ENCODE measurements at places on chromosomes 5 and 9.

DNA sequence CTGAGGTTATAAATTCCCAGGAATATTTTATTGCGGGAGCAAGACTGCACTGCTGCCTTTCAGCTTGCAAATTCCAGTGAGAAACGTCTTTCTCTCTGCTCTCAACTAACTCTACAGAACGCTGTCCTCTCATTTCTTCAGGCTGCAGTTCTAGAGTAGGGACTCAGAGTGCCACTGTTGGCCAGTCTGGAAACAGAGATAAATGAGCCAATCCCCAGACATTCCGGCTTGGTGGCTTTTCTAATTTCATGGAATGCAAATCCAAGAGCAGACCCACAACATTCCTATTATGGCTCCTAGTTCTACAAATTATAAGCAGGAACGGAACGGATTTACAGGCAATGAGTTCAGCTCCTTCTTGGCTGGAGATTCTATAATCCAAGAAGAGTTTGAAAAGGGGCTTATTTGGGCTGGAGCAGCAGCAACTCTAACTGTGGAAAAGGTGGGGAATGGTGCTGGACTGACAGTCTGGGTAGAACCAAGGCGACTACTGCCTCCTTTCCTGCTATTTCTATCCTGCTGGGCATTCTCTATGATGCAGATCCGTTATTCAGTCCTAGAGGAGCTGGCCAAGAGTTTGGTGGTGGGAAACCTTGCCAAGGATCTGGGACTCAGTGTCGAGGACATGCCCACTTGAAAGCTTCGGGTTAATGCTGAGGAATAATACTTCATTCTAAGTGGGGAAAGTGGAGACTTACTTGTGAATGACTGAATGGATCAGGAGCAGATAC lies 9.3 kb downstream of the PCDHGA12 start:
- no peak for DNase-seq

GRCh38 chr5:168471785-168472184 lies 14.5 kb upstream of the RARS1 start:
- no peak for DNase-seq

GRCh38 chr9:80028501-80028900 lies 456.7 kb downstream of the TLE4 start:
- DNase-seq: no peak

- no peak for DNase-seq
These were observed 1.3 kb downstream of the GPR150 start for GRCh38 chr5:95620870-95621838.

DNA sequence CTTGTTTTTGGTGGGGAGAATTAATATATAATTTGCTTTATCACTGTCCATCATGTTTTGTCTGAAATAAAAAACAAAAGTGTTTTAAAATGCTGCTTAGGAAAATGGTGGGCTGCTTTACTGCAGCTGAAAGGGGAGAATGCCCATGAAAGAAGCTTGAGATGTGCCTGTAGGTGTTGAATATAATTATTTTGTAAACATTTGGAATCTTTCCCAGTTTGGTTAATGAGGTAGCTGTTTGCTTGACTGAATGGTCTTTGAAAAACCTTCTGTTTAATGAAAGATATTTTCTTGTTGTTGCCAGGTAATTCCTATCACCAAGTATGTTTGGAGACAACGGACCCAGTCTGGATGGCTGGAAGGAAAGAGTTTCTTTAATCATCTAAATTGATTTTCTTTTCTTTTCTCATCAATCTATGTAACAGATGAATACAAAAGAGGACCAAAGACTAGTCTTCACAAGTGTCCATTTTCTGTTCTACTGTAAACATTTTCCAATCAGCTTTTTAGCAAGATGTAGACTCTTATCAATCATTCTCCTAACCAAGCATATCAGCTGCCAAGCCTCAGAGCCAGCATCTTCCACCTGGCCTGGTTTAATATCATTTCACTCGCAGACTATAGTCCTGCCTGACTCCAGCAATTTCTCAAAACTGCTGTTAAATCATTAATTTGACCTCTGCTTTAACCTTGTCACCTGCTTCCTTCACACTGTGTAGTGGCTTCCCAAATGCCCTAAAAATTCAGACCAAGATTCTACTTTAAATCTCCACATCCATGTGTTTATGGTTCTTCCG lies 441.2 kb upstream of the CHD1 start:
- DNase-seq: no peak

- DNase-seq: no peak
These were observed 4.2 kb upstream of the FGF18 start for GRCh38 chr5:171415115-171415730.

- no peak for DNase-seq
These were observed 195.0 kb upstream of the IRX1 start for GRCh38 chr5:3400659-3401058.

DNA sequence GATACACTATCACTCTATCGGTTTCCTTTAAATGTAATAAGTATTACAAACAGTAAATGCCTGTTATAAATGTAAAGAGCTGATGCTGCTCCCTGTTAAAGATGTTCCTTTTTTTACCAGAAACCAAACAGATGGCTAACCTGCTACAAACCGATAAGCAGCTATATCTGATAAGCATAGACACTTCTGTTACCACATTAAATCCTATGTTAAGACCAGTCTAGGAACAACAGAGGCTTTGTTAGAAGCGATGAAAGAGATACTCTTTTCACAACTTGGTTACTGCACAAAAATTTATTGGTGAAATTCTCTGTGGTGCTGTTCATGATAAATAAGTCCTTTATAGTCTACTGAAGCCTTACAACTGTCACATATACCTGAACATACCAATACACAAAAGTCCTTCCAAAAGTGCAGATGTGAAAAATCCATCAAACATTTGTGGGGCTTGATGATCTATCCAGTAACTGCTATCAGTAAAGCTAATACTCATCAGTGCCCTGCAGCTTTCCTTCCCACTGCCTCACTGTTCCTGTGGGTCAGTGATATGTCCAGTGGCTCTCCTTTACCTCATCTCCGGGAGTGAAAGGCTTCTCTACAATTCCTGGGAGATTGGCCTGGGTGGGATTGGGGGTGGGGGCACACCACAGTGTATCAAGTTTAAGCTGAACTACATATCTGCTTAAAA lies 25.8 kb upstream of the PRXL2C start:
- DNase-seq: no peak

GRCh38 chr5:14777187-14777586 lies 94.4 kb downstream of the ANKH start:
- DNase-seq: no peak

DNA sequence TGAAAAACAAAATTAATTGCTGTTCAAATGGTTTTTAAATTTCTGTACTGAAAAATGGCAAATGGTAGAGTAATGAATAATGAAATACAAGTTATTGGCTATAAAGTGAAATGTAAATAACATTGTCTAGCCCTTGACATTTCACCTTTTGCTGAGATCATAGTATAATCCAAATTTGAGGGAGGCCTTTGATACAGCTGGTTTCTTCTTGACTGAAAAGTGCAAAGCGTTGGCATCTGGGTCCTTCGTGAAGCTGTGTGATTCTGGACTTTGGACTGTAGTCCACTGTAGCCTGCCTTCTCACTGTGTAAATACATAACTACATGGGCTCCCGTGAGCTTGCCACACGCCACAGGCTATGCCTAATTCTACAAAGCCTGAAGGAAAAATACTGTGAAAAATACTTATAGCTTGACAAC lies 52.3 kb downstream of the ARHGEF28 start:
- no peak for DNase-seq

DNA sequence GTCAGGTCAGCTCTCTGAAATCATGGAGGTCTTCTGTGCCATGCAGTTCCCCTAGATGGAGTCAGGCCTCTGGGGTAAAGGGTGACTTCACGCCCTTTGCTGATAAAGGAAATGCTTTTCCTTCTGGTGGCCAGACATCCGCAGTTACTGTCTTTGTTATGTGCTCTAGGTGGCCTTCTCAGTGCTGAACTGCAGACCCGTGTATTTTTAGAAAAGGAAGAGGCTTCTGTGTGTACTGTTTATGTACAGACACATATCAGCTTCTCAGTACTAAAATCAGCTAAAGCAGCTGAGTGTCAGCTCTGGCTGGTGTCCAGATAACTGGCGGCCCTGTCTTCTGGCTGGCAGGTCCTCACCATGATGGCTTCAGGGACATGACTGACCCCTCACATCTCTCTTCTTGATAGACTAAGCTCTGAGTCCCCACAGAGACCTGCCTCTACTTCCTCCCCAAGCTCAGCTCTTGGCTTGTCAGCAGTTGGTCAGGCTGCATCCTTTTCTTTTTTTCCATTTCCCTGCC lies 75.3 kb downstream of the ARHGAP26 start:
- DNase-seq: no peak

- DNase-seq: no peak
These were observed 3.6 kb downstream of the MACROH2A1 start for GRCh38 chr5:135395451-135395850.

GRCh38 chr5:147576646-147577535 lies 67.0 kb upstream of the DPYSL3 start:
- DNase-seq: peak; percentile 18

- no peak for DNase-seq
These were observed 18.2 kb upstream of the STK32A start for GRCh38 chr5:147216552-147217154.

GRCh38 chr5:178644826-178645545 lies 18.1 kb upstream of the CLK4 start:
- DNase-seq: no peak
